ENCODE measurements at places on chromosomes 7 and 10. TPM values are rescaled to one million over a fixed set of nuclear protein-coding genes. Genes with fewer than 3 reads are reported as not detected.

DNA sequence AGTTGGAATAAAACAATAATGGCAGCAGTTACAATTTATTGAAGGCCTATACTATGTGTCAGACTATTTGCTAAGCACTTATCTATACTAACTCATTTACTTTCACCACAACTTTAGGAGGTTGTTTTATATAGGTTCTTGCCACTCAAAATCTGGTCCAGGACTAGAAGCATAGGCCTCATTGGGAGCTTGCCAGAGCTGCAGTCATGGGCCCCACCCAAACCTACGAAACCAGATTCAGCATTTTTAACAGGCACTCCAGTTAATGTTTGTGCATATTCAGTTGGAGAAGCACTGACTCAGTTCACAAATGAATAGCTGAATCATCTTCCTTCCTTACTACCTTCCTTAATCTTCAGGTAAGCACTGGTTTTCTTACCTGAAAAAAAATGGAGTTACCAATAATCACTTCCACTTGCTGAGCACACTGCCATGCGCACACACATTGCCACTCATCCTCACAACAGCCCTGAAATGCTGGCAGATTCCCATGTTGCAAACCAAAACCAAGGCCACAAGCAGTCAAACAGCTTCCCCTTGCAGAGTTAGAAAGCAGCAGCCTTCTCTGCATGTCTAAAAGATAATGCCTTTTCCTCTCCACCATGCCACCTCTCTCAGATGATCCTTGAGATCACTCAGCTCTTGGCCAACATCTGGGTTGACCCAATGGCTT, 122.4 kb downstream of the SLC16A9 start:
- no peak overlapping the region for H3K4me3 ChIP-seq
- DNase-seq: no peak
- H3K36me3 ChIP-seq: no peaks in the 10 kb centered on the region
- H3K4me1 ChIP-seq: no peaks in the 10 kb centered on the region
- no peak overlapping the region for H3K27ac ChIP-seq

- H3K36me3 ChIP-seq: no peaks in the 10 kb centered on the region
- no peaks in the 10 kb centered on the region for H3K27me3 ChIP-seq
- no peak overlapping the region for H3K4me3 ChIP-seq
- H3K27ac ChIP-seq: no peak overlapping the region
- peaks cover 10% of the 10 kb centered on the region for H3K4me1 ChIP-seq
Measured at GRCh38 chr10:77911535-77912123, 14.9 kb downstream of the DLG5 start.

- H3K4me3 ChIP-seq: peak overlapping the region; percentile 40
- H3K27ac ChIP-seq: peak overlapping the region; percentile 82
- no peaks in the 10 kb centered on the region for H3K36me3 ChIP-seq
- DNase-seq: peak; percentile 84
- H3K27me3 ChIP-seq: no peaks in the 10 kb centered on the region
Measured at GRCh38 chr7:130141161-130141883, 63.9 kb downstream of the TMEM209 start.

GRCh38 chr7:132504852-132505251, 71.4 kb downstream of the PLXNA4 start:
- H3K27me3 ChIP-seq: no peaks in the 10 kb centered on the region
- H3K4me1 ChIP-seq: no peaks in the 10 kb centered on the region
- H3K4me3 ChIP-seq: no peak overlapping the region
- DNase-seq: no peak
- no peaks in the 10 kb centered on the region for H3K36me3 ChIP-seq

DNA sequence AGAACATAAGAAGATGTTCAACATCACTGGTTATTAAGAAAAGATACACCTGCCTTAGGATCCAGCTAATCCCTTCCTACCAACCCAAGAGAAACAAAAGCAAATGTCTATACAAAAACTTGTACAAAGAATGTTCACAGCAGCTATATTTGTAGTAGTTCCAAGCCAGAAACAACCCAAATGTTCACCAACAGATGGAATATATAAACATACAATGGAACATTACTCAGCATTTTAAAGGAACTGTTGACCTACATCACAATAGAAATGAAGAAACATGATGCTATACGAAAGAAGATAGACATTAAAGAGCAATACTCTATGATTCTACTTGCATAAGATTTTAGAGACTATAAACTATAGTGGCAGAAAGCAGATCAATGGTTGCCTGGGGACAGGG, 149.4 kb downstream of the ZNF438 start:
- H3K4me3 ChIP-seq: no peak overlapping the region
- no peak overlapping the region for H3K27ac ChIP-seq
- no peaks in the 10 kb centered on the region for H3K27me3 ChIP-seq
- H3K36me3 ChIP-seq: no peaks in the 10 kb centered on the region

- no peaks in the 10 kb centered on the region for H3K27me3 ChIP-seq
- H3K36me3 ChIP-seq: no peaks in the 10 kb centered on the region
- DNase-seq: peak; percentile 63
- H3K4me3 ChIP-seq: no peak overlapping the region
- peaks cover 25% of the 10 kb centered on the region for H3K4me1 ChIP-seq
- peak overlapping the region; percentile 72 for H3K27ac ChIP-seq
Measured at GRCh38 chr7:134695321-134695860, 48.7 kb downstream of the BPGM start.

- H3K36me3 ChIP-seq: no peaks in the 10 kb centered on the region
- H3K4me3 ChIP-seq: no peak overlapping the region
- DNase-seq: peak; percentile 36
- no peak overlapping the region for H3K27ac ChIP-seq
- no peaks in the 10 kb centered on the region for H3K27me3 ChIP-seq
- H3K4me1 ChIP-seq: no peaks in the 10 kb centered on the region
Measured at GRCh38 chr10:117271427-117271826, 30.5 kb downstream of the SLC18A2 start.

- no peak overlapping the region for H3K27ac ChIP-seq
- H3K4me3 ChIP-seq: no peak overlapping the region
- H3K27me3 ChIP-seq: no peaks in the 10 kb centered on the region
- H3K4me1 ChIP-seq: no peaks in the 10 kb centered on the region
- H3K36me3 ChIP-seq: no peaks in the 10 kb centered on the region
Measured at GRCh38 chr10:26960308-26960707, 99.5 kb upstream of the ABI1 start.

GRCh38 chr10:128873411-128874054, 593.5 kb upstream of the MGMT start:
- H3K36me3 ChIP-seq: no peaks in the 10 kb centered on the region
- H3K27ac ChIP-seq: no peak overlapping the region
- no peak for DNase-seq
- H3K4me1 ChIP-seq: no peaks in the 10 kb centered on the region

GRCh38 chr10:91691981-91692380, 59.1 kb upstream of the PPP1R3C start:
- no peaks in the 10 kb centered on the region for H3K27me3 ChIP-seq
- no peak overlapping the region for H3K27ac ChIP-seq
- H3K4me1 ChIP-seq: peaks cover 3% of the 10 kb centered on the region
- no peak overlapping the region for H3K4me3 ChIP-seq

- H3K4me1 ChIP-seq: peaks cover 2% of the 10 kb centered on the region
- H3K36me3 ChIP-seq: no peaks in the 10 kb centered on the region
- H3K27ac ChIP-seq: no peak overlapping the region
- no peak overlapping the region for H3K4me3 ChIP-seq
- no peak for DNase-seq
- H3K27me3 ChIP-seq: peaks cover 9% of the 10 kb centered on the region
Measured at GRCh38 chr10:120946497-120946896, 95.3 kb downstream of the WDR11 start.

- no peaks in the 10 kb centered on the region for H3K4me1 ChIP-seq
- no peak for DNase-seq
- H3K27ac ChIP-seq: no peak overlapping the region
- H3K27me3 ChIP-seq: no peaks in the 10 kb centered on the region
- no peak overlapping the region for H3K4me3 ChIP-seq
Measured at GRCh38 chr7:34544621-34545020, 113.4 kb upstream of the NPSR1 start.

GRCh38 chr10:71973777-71974488, 9.7 kb downstream of the CHST3 start:
- peaks cover 32% of the 10 kb centered on the region for H3K4me1 ChIP-seq
- no peak overlapping the region for H3K4me3 ChIP-seq
- H3K36me3 ChIP-seq: peaks cover 2% of the 10 kb centered on the region
- no peak for DNase-seq
- H3K27me3 ChIP-seq: no peaks in the 10 kb centered on the region

GRCh38 chr10:44689368-44689767, 221.8 kb upstream of the TMEM72 start:
- no peaks in the 10 kb centered on the region for H3K27me3 ChIP-seq
- H3K27ac ChIP-seq: no peak overlapping the region

DNA sequence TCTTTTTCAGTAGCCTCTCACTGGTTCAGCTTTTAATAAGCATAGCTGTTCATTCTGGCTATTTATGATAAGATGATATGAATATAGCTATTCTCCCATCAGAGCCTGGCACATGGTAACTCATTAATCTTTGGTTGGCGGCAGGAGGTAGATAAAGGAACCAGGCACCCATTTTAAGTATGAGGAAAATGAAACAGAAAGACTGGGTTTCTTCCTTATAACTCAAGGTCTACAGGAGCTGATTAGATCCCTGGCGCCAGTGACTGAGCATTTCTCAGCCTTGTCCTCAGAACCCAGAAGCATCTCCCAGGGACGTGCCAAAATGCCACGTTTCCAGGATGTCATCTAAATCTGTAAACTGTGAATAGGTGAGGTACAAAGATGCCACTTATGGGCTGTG, 141.9 kb downstream of the TCF7L2 start:
- peaks cover 11% of the 10 kb centered on the region for H3K4me1 ChIP-seq
- no peak overlapping the region for H3K27ac ChIP-seq
- H3K36me3 ChIP-seq: peaks cover 2% of the 10 kb centered on the region
- H3K4me3 ChIP-seq: no peak overlapping the region

DNA sequence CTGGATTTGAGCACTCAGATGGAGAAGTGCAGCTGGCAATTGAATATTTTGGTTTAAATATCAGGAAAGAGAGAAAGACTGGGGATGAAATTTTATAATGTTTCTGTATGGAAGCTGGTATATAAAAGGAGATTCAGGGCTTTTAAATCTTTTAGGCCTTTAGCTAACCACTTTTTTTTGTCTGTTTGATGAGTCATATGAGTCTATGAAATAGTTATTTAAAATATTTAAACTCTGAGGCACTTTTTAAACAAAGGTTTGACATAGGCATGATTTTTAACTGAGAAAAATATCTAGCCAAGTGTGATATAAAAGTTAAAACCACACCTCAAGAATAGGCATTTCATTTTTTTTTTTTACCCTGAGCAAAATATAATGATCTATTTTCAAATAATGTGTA, 944.3 kb downstream of the GATA3 start:
- H3K27ac ChIP-seq: no peak overlapping the region
- no peaks in the 10 kb centered on the region for H3K36me3 ChIP-seq
- H3K4me3 ChIP-seq: no peak overlapping the region
- H3K27me3 ChIP-seq: no peaks in the 10 kb centered on the region

DNA sequence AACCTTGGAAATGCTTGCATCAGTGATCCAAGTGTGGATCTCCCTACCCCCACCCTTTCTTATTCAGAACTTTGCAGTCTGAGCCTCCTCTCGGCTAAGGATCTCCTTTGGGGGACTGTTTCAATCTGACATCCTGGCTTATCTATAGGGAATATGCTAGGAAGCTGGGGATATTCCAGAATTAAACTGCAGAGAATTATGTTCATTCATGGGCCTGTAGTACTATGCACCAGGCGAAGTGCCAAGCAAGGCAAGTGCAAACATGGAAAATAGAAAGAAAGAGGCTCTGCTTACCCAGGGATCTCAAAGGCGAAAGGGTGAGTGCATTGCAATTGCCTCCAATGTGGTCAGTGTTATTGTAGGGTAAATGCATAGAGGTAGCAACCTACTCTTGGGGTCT, 96.5 kb downstream of the CACNB2 start:
- no peaks in the 10 kb centered on the region for H3K27me3 ChIP-seq
- no peak overlapping the region for H3K4me3 ChIP-seq
- H3K36me3 ChIP-seq: no peaks in the 10 kb centered on the region
- DNase-seq: no peak
- H3K4me1 ChIP-seq: peaks cover 4% of the 10 kb centered on the region

DNA sequence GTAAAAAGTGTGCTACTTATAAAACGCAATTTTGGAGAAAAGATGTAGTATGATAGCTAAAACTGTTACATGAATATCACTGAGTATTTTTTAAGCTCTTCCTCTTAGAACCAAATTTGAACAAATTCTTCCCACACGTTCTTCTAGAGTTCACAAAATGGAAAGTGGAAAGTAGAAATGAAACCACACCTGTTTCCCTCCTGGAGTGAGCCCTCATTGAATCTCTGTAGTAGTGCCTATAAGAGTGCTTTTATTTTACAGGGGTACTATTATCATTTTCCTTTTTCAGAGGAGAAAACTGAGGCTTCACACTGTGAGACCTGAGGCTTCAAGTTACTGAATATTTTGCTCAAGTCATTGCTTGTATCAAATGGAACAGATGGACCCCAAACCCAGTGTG, 393.0 kb downstream of the NRG3 start:
- H3K27me3 ChIP-seq: no peaks in the 10 kb centered on the region
- H3K4me1 ChIP-seq: no peaks in the 10 kb centered on the region
- no peak overlapping the region for H3K27ac ChIP-seq
- no peak for DNase-seq
- no peaks in the 10 kb centered on the region for H3K36me3 ChIP-seq
- no peak overlapping the region for H3K4me3 ChIP-seq

GRCh38 chr10:6669269-6669859, 89.3 kb upstream of the PRKCQ start:
- peak; percentile 43 for DNase-seq
- no peaks in the 10 kb centered on the region for H3K36me3 ChIP-seq
- H3K27ac ChIP-seq: no peak overlapping the region

DNA sequence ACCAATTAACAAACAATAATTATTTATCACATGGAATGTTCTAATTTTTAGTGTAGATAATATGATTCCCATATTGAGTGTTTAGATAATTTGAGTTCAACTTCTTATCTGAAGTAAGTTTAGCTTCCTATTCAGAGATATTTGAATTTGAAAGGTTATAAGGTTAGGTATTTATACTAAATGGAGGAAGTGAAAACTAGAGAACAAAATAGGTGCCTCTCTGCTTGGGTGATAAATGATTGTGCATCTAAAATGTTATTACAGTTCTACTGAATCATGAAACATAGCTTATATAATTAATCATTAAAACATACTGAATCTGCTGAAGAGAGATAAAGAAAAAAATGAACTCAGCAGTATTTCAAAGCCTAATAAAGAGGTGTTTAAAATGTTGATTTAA, 1174.3 kb downstream of the XPNPEP1 start:
- no peaks in the 10 kb centered on the region for H3K4me1 ChIP-seq
- H3K27ac ChIP-seq: no peak overlapping the region
- no peak for DNase-seq
- no peaks in the 10 kb centered on the region for H3K27me3 ChIP-seq
- no peak overlapping the region for H3K4me3 ChIP-seq

The OR9A2 gene
- polyA plus RNA-seq: not detected

The BMPER gene
- polyA plus RNA-seq: 15.9 TPM

The C10orf105 gene
- 0.14 TPM for polyA plus RNA-seq

The RPA3 gene
- polyA plus RNA-seq: 23.9 TPM

The ASB10 gene
- not detected for polyA plus RNA-seq

The NUPR2 gene
- polyA plus RNA-seq: not detected

The SPDYE1 gene
- polyA plus RNA-seq: not detected

The ADCY1 gene
- polyA plus RNA-seq: 0.43 TPM

The PDLIM1 gene
- 390 TPM for polyA plus RNA-seq

The PIP gene
- not detected for polyA plus RNA-seq

The SPACDR gene
- polyA plus RNA-seq: 0.60 TPM

The MRLN gene
- not detected for polyA plus RNA-seq

Measured in fibroblast of lung (primary cell).